ENCODE measurements at places on chromosomes 16 and 17. TPM values are rescaled to one million over a fixed set of nuclear protein-coding genes. Genes with fewer than 3 reads are reported as not detected.

- no peak for DNase-seq
Measured at GRCh38 chr17:65876985-65877384, 314.9 kb downstream of the CEP112 start.

The KRTAP4-6 gene
- polyA plus RNA-seq = not detected

DNA sequence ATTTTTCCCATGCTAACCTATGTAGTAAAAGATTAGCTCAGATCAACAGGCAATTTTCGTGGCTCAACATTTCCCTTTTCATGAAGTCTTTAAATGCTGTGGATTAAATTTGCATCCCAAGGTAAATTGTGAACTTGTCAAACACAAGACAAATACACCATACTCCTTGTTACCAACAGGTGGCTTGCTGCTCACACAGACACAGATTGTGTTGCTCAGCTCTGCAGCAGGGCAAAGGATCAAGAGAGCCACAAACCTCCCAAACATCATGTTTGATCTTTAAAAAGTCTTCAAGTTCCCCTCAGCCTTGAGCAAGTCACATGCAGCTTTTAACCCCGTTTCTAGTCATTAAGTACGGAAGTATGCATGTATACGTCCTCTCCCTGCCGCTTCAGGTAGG is 119.6 kb upstream of the CNTNAP4 start:
- no peak for DNase-seq

The GNAO1 gene
- 0.60 TPM for polyA plus RNA-seq

DNA sequence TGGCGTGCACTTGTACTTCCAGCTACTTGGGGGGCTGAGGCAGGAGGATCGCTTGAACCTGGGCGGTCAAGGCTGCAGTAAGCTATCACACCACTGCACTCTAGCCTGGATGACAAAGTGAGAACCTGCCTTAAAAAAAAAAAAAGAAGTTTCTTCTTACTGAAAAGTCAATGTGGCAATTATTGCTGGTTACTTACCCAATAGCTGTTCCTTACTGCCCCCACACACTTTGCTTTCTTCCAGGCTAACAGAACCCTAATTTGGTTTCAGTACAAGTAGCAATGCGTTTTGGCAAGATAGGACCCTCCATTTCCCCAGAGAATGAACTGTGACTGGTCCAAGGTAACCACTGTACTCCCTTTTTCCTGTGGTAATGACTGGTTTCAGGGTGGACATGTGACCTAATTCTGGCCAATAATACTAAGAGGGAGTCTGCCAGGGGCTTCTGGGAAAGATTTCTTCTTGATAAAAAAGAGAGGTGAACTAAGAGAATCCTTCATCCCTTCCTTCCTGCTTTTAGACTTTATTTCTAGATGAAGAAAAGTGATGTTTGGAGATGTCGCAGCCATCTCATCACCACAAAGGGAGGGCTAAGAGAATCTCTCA is 58.8 kb upstream of the MSI2 start:
- DNase-seq = no peak

GRCh38 chr17:74296548-74296936 is 22.5 kb downstream of the DNAI2 start:
- DNase-seq = peak; percentile 88

DNA sequence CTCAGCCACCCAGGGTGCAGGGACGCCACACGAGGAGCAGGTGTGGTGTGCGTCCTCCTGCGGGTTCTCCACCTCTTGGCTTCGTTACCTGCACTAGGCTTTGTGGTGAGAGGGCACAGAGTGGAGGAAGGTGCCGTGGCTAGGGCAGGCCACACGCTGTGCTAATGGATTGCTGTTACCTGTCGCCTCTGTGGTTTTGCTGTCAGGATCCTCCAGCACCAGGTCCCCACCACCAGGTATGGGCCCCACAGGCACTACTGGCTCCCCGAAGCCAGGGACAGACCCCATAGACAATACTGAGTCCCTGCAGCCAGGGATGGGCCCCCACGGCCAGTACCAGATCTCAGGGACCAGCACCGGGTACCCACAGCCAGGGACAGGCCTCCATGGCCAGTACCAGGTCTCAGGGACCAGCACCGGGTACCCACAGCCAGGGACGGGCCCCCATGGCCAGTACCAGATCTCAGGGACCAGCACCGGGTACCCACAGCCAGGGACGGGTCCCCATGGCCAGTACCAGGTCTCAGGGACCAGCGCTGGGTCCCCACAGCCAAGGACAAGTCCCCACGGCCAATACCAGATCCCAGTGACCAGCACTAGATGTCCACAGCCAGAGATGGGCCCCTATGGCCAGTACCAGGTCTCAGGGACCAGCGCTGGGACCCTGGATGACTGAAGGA is 315.6 kb downstream of the SEC14L1 start:
- no peak for DNase-seq

DNA sequence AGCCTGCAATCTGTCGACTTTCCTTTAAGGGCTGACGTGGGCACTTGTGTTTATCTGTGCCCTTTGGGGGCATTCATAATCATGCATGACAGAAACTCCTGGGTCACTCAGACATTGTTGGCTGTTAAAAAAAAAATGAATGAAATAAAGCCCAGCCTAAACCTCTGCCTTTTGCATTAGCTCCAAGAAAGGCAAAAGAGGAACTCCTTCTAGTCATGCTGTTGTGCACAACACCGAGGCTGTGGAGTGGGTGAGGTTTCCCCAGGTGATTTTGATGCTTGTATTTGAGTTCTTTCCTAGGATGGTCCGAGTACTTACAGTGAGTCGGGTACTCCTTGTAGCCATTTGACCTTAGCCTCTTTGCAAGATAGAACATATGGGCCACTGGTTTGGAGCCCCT is 49.6 kb upstream of the IRX6 start:
- no peak for DNase-seq

The CLEC18A gene
- 0.37 TPM for polyA plus RNA-seq

- DNase-seq = no peak
Measured at GRCh38 chr17:41315814-41316445, 420 bp upstream of the KRTAP17-1 start.

The KRTAP2-1 gene
- polyA plus RNA-seq = not detected

DNA sequence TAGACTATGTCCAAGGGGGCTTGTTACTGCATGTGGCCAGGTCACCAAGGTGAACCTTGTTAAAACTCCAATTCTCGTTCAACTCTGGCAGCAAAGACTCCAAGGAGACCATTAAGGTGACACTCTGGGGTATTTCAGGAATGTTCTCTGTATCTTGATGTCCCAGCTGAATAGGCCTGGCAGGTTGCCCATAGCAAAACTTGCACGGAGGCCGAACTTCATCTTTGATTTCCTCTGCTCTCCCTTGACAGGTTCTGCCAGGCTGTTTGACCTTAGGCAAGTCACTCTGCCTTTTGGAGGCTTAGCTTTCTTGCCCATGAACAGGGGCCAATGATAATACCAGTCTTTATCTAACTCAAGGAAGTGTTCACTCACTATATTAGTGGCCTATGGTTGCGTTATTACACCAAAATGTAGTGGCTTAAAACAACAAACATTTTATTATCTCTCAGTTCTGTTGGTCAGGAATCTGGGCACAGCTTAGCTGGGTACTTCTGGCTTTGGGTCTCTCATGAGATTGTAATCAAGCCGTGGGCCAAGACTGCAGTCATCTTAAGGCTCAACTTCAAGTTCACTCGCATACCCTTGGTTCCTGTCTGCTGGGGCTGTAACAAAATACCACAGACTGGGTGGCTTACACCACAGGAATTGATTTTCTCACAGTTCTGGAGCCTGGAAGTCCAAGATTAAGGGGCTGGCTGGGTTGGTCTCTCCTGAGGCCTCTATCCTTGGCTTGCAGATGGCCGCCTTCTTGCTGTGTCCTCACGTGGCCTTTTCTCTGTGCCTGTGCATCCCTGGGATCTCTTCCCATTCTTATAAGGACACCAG is 168.5 kb downstream of the UTP18 start:
- DNase-seq = no peak

DNA sequence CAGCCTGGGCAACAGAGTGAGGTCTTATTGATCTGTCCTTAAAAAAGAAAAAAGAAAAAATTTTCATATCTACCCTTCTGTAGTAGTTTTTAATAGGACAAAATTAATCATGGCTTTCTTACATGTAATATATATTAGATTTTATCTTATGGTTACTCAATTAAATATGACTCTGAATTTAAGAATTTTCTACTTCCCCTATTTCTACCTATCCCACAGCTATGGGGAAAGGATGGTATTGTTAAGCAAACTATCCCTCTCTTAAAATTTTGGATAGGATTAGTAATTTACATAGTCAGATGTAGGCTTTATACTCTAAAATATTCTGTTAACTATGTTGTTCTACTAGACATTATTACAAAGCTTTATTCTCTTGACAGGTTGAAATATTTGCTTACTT is 62.5 kb downstream of the NQO1 start:
- no peak for DNase-seq

DNA sequence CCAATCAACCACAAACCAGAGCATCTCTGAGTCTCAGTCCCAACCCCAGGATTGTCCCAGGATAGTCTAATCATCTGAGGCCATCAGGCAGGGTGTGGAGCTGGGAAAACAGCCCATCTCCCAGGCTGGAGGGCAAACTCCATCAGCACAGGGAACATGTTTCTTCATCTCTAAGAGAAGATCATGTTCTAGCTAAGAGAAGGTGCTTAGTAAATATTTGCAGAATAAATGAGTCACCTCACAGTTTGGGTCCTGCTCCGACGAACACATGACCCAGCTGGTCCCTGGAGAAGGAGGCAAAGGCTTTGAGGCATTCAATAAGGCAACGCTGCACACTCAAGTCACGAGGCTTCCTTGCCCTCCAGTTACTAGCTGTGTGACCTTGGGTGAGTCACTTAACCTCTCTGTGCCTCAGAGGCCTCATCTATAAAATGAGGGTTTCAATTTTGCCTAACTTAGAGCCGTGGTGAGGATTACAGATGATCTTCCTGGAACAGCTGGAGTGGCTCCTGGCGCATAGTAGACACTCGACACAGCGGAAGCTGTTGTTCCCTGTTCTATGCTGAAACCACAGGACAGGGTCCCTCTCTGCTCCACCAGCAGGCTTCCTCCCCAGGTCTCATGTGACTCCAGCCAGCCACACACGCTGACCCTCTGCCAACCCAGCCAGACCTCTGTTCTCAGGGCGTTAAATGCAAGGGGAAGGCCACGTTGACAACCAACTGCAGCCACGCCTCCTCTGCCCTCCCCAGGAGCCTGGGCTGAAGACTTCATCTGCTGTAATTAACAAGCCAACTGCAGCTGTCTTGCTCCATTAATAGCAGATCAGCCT is 10.3 kb upstream of the RPL38 start:
- peak; percentile 80 for DNase-seq

The CA4 gene
- polyA plus RNA-seq = 9.8 TPM

GRCh38 chr17:17782523-17783115 is 54.2 kb downstream of the SREBF1 start:
- peak; percentile 54 for DNase-seq

GRCh38 chr17:72498364-72499210 is 377.8 kb downstream of the SOX9 start:
- DNase-seq = no peak

- no peak for DNase-seq
Measured at GRCh38 chr17:65756760-65757159, 195.3 kb upstream of the AXIN2 start.

The FAM20A gene
- polyA plus RNA-seq = 39.7 TPM

GRCh38 chr17:58666858-58667267 is 25.0 kb downstream of the TEX14 start:
- no peak for DNase-seq

DNA sequence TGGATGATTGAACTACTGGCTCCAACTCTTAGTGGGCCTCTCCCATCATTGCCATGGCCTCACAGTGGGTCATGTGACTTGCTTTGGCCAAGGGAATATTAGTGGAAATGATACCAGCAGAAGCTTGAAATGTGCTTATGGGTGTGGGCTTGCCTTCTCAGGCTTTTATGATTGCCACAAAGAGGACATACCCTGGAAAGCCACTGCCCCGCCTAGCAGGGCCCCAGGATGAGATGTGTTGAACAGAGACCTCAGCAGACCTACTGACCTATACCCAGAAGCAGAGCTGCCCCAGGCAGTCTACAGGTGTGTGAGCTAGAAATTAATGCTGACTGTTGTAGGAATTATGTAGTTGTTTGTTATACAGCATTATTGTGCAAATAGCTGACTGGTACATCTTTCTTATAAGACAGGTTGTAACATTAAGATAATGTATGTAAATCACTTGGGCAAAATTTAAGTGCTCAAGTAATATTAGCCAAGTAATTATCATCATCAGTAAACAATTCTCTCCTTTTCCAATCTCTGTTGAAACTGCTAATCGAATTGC is 67.8 kb upstream of the CDH5 start:
- no peak for DNase-seq

- peak; percentile 74 for DNase-seq
Measured at GRCh38 chr16:86444261-86444660, 66.1 kb upstream of the FOXF1 start.

GRCh38 chr17:67492251-67492740 is 115.2 kb downstream of the PITPNC1 start:
- no peak for DNase-seq

DNA sequence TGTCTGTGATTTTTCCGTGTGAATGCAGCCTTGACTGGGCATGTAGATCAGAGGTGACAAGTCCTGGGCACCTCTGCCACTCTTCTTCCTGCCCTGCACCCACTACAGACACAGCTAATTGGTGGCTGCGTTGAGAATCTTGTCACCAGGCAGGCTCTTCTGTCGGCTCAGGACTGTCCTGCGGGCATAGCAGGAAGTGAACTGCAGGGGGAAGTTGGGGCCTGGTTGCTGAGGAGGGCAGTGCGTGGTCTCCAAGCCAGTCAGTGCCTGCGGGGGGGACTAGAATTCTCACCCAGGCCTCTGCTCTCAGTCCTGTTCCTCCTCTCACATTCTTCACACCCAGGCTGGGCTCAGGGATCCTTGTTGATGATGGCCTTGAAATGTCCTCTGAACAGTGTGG is 50.5 kb downstream of the JPH3 start:
- no peak for DNase-seq

DNA sequence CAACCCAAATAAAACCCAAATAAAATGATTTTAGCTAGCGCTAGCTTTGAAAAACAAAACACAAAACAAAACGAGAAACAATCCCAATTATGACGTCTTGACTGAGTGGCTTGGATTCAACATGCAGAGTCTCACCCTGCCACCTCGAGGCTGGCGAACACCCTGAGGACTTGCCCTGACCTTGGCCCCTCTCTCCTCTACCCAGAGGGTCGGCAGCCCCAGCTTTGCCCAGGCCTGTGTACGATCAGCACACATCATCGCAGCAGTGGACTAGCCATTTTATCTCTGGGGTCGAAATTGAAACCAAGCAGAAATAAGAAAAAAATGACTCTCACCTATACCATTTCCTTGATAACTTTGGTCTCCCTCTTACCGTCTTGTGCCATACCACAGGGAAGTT is 4.9 kb downstream of the JMJD6 start:
- no peak for DNase-seq

DNA sequence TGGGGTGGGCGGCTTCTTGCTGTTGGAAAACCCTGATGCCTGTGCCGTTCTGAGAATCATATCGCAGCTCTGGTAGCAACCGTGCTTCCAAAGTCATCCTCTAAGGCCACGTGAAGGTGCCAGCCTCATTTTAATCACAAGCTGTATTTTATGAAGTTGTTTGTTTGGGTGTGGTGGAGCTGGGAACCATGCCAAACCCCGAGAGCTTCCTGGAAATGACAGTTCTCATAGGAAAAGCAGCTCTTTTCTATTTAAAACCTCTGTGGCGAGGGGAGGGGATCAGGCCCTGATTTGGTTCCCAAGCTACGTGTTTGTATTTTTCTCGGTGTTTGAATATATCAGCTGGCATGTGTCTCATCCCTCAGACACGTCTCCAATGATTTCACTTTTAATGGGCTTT is 21.7 kb downstream of the KNOP1 start:
- DNase-seq = peak; percentile 63

All from hepatocyte (in vitro differentiated cells).